ENCODE measurements at places on chromosomes 2 and 18. TPM values are rescaled to one million over a fixed set of nuclear protein-coding genes. Genes with fewer than 3 reads are reported as not detected.

The IL36G gene
- not detected for total RNA-seq

The TMEM198 gene
- 1.9 TPM for total RNA-seq

The CFAP210 gene
- not detected for total RNA-seq

The SERPINB13 gene
- total RNA-seq: not detected

The FER1L5 gene
- total RNA-seq: not detected

The CREG2 gene
- total RNA-seq: not detected

The GALNT14 gene
- total RNA-seq: 12.9 TPM

The TRIM43B gene
- not detected for total RNA-seq

The GALR1 gene
- total RNA-seq: under 0.01 TPM

The OSBPL6 gene
- total RNA-seq: 10.1 TPM

The KCNJ3 gene
- total RNA-seq: not detected

The CLHC1 gene
- total RNA-seq: 0.78 TPM

All from H4 (cell line).